Aorta (tissue), 5 donors: ENCODE measurements at places on chromosomes 2 and 18.

DNA sequence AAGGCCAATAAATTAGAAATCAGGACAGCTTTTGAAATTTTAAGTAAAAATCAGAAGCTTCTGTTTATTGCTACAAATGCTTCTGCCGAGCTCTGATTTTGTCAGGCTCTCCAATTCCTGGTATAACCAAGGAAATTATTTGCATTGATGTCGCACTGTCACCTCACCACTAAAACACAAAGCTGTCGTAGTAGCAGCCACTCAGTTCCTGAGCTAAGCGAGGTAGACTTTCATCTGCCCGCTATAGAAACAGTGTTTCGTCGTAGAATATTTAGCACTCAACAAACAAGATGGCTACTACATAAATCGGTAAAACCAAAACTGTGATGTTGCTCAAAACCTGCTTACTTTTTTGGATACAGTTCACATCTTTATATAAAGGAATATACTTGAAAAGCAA, 141.3 kb upstream of the FOSL2 start:
- H3K27me3 ChIP-seq: no peaks in the 10 kb centered on the region
- peaks cover 2% of the 10 kb centered on the region for H3K4me1 ChIP-seq
- no peak overlapping the region for H3K4me3 ChIP-seq
- H3K27ac ChIP-seq: no peak overlapping the region
- DNase-seq: no peak

DNA sequence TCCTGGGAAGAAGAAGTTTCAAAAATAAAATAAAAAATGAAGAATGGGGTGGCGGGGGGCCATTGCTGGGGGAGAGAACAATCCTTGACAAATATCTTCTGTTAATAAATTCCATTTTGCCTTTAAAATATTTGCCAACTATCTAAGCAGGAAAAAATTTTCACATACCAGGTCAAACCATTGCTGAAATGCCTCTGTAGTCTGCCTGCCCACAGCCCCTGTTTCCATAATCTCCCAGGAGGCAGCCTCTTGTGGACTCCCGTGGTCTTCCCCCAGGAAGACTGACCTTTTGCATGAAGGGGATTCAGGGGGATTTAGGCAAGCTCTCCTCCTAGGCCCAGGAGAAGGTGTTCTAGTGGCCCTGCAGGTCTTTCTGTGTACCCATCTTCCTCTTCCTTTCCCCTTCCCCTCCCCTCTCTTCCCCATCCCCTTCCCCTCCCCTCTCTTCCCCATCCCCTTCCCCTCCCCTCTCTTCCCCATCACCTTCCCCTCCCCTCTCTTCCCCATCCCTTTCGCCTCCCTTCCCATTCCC, 61.0 kb downstream of the RPL37A start:
- no peaks in the 10 kb centered on the region for H3K27me3 ChIP-seq
- no peak overlapping the region for H3K4me3 ChIP-seq
- H3K27ac ChIP-seq: peak overlapping the region; percentile 97
- DNase-seq: no peak
- H3K36me3 ChIP-seq: no peaks in the 10 kb centered on the region

DNA sequence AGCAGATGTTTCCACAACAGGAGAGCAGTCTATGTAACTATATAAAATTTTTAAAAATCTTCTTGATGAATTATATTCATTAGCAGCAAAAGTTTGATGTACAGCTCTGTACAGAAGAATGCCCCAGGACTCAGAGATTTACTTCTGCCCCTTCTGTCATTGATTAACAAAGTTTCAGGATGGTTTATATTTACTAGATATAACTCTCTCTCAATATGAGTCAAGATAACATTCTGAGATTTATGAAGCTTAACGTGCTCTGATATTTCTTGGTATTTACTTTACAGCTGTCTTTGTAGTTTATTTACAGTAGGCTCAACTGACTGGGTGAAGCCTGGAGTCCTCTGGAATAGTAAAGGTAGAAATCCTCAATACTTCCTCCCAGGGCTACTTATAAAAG, 93.6 kb upstream of the HNMT start:
- no peaks in the 10 kb centered on the region for H3K36me3 ChIP-seq
- no peak overlapping the region for H3K27ac ChIP-seq
- DNase-seq: no peak
- no peaks in the 10 kb centered on the region for H3K27me3 ChIP-seq
- H3K4me3 ChIP-seq: no peak overlapping the region

DNA sequence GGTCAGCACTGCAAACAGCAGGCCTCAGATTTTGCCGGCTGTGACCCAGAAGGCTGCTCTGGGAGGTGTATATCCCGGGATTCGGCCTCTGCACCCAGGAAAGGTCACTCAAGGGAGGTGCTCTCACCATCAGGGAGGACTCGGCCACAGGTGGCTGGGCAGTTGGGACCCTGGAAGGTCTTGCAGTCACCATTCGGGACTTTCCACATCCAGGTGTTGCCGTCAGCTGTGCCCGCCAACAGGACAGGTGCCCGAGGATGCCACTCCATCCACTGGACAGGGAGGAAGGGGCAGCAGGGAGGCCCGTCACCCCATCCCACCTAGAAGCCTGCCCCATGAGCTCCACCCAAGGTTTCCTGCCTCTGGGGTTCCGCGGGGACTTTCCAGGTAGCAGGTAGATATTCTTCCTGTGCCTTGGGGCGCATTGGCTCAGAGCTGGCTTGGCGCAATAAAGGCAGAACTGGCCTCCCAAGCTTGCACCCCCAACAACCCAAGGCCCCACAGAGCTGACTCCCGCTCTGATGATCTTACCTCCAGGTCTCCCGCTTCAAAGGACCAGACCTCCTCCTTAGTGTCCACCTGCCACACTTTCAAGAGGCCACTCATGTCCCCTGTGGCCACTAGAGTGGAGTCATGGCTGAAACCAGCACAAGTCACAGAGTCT, 3.5 kb downstream of the AAMP start:
- H3K4me3 ChIP-seq: no peak overlapping the region
- H3K36me3 ChIP-seq: no peaks in the 10 kb centered on the region
- no peaks in the 10 kb centered on the region for H3K4me1 ChIP-seq
- H3K27ac ChIP-seq: no peak overlapping the region
- DNase-seq: peak; percentile 45

DNA sequence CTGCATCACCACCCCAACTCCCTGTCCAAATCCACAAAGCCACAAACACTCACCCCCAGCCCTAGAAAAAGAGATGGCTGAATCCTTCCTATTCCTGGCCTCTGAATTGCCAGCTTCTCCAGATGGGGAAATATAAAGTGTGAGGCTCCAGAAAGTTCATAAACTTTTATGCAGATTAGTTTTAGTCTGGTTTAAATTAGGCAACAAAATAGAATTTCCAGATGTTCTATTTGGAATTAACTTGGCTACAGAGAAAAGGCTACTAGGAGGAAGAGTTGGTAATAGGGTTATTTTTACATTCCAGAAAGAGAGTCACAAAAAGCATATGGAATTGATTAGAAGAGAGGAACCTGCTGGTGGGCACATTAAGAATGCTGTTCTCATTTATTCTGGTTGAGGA, 56.0 kb downstream of the EN1 start:
- no peak overlapping the region for H3K4me3 ChIP-seq
- H3K27me3 ChIP-seq: peaks cover 2% of the 10 kb centered on the region
- H3K36me3 ChIP-seq: no peaks in the 10 kb centered on the region
- H3K27ac ChIP-seq: no peak overlapping the region
- H3K4me1 ChIP-seq: no peaks in the 10 kb centered on the region
- DNase-seq: no peak

DNA sequence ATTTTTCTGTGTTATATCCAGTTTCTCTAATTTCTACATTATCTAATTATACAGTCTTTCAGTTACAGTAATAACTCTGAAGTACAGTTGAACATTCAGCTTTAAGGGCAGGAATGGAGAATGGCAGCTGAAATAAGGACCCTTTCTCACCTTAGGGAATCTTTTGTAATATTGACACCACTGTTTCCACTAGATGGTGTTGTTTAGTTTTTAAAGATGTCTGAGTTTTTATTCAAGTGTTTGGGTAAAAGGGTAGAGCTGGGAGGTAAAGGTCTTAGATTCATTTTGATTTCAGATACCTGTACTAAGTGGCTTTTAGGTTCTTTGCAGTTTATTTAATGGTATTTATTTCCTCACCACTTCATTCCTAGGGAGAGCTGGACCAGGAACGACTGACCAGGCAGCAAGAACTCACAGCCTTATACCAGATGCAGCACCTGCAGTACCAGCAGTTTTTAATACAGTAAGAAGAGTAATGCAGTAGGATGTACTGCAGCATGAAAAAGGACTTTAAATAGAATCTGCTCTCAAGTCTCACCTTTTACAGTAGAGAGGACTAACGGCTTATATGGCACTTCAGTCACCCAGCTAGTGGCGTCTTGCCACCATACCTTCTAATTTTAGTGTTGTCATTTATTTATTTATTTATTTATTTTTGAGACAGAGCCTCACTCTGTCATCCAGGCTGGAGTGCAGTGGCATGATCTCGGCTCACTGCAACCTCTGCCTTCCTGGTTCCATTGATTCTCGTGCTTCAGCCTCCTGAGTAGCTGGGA, 33.2 kb upstream of the KCNJ13 start:
- DNase-seq: no peak
- peaks cover 5% of the 10 kb centered on the region for H3K36me3 ChIP-seq
- no peaks in the 10 kb centered on the region for H3K27me3 ChIP-seq
- H3K4me3 ChIP-seq: no peak overlapping the region
- no peaks in the 10 kb centered on the region for H3K4me1 ChIP-seq

DNA sequence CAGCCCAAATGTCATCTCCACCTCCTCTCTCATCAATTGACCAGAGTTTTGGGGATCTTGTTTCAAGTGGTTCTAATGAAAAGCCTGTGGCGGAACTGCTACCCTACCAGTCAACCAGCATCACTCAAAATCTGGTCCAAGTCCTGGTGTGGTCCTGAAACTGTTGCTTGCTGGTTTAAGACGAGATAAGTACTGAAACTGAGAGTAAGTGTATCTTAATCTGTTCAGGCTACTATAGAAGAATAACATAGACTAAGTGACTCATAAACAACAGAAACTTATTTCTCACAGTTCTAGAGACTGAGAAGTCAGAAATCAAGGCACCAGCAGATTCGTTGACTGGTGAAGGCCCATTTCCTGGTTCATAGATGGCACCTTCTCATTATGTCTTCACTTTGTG, 879 bp upstream of the GALNT5 start:
- H3K27ac ChIP-seq: no peak overlapping the region
- H3K4me3 ChIP-seq: no peak overlapping the region
- H3K27me3 ChIP-seq: no peaks in the 10 kb centered on the region

DNA sequence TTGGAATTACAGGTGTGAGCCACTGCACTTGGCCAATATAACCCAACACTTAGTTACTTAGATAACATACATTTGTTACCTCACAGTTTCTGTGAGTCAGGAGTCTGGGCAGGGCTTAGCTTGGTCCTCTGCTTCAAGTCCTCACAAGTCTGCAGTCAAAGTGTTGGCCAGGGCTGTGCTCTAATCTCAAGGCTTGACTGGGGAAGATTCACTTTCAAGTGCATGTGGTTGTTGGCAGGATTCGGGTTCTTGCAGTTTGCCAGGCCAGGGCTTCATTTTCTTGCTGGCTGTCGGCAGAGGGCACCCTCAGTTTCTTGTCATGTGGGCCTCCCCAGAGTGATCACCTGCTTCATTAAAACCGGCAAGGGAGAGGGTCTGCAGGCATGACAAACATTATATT, 103.7 kb downstream of the SLC4A3 start:
- H3K4me3 ChIP-seq: no peak overlapping the region
- no peaks in the 10 kb centered on the region for H3K36me3 ChIP-seq
- no peak overlapping the region for H3K27ac ChIP-seq
- no peak for DNase-seq

GRCh38 chr2:23904692-23905091, 22.2 kb downstream of the ATAD2B start:
- H3K27ac ChIP-seq: no peak overlapping the region
- H3K4me1 ChIP-seq: no peaks in the 10 kb centered on the region
- no peaks in the 10 kb centered on the region for H3K27me3 ChIP-seq
- no peak for DNase-seq
- H3K36me3 ChIP-seq: no peaks in the 10 kb centered on the region
- H3K4me3 ChIP-seq: no peak overlapping the region

DNA sequence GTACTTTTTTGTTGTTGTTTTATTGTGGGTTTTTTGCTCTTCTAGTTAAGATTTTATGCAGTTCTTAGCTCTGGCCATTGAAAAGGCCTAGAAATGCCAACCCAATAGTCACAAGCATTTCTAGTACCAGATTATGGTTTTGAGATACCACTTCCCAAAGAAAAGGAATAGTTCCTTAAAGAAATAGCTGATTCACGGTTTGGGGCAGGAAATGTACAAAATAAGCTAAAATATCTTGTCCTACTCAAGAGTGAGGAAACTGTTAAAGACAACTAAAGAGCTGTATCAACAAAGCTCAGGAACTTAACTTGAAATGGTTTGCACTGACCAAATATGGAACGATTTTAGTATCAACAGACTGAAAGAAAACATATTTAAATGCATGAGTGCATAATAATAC, 35.4 kb downstream of the PGAP1 start:
- no peak overlapping the region for H3K4me3 ChIP-seq
- no peak overlapping the region for H3K27ac ChIP-seq
- no peaks in the 10 kb centered on the region for H3K4me1 ChIP-seq
- H3K36me3 ChIP-seq: peaks cover 2% of the 10 kb centered on the region
- DNase-seq: no peak

DNA sequence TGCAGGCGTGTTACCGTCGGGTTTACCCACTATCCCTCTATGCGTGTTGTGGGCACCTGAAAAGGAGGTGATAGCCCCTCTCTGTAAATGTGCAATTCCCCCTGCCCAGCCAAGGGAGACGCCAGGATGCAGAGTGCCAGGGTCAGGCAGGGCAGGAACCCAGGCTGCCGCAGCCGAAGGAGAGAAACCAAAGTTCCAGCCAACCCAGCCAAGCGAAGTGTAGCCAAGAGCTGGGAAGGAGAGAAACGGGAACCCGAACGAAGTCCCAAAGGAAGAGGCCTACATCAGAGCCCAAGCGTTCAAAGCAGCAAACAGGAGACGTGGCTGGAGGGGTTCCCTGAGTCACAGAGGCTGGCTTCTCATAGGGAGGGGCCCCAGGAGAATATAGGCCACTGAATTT, 24.2 kb upstream of the SPR start:
- H3K4me3 ChIP-seq: no peak overlapping the region
- H3K27me3 ChIP-seq: no peaks in the 10 kb centered on the region
- H3K36me3 ChIP-seq: no peaks in the 10 kb centered on the region
- no peak for DNase-seq
- no peaks in the 10 kb centered on the region for H3K4me1 ChIP-seq
- H3K27ac ChIP-seq: no peak overlapping the region

DNA sequence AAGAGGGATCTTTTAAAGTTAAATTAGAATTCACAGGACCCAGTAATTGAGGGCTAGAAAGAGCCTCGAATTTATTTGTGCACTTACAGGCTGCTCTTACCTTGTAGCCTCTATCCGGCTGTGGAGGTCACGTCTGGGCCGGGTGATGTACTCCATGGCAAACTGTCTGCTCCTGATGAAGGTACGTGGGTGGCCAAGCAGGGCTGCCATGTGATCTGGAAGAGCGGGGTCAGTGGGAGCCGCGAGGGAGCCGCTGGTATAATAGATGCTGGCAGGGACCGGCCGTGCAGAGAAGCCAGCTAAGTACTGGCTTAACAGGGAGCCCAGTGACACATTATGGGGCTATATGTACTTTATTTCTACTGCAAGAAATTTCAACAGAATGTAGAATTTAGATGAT, 59.2 kb downstream of the ADI1 start:
- H3K4me1 ChIP-seq: no peaks in the 10 kb centered on the region
- H3K4me3 ChIP-seq: no peak overlapping the region
- no peaks in the 10 kb centered on the region for H3K36me3 ChIP-seq
- no peak overlapping the region for H3K27ac ChIP-seq
- DNase-seq: no peak
- H3K27me3 ChIP-seq: no peaks in the 10 kb centered on the region
